Parietal lobe (tissue), 2 donors: ENCODE measurements at places on chromosomes 2 and 18. TPM values are rescaled to one million over a fixed set of nuclear protein-coding genes. Genes with fewer than 3 reads are reported as not detected.

The NYAP2 gene
- total RNA-seq: 21.9 TPM

The C2orf15 gene
- 1.6 TPM for total RNA-seq

The ASTL gene
- total RNA-seq: not detected

The ADRA2B gene
- not detected for total RNA-seq

The ALKAL2 gene
- total RNA-seq: not detected

The REG1B gene
- not detected for total RNA-seq

The ARL5A gene
- 61.7 TPM for total RNA-seq

The DHRS9 gene
- 0.94 TPM for total RNA-seq

The ERBB4 gene
- 151 TPM for total RNA-seq

The GBX2 gene
- not detected for total RNA-seq

The FBXO48 gene
- 0.94 TPM for total RNA-seq

The SDC1 gene
- total RNA-seq: 5.3 TPM

The SOX11 gene
- 417 TPM for total RNA-seq

The SERPINB3 gene
- total RNA-seq: not detected
